ENCODE measurements at places on chromosomes 4 and X. TPM values are rescaled to one million over a fixed set of nuclear protein-coding genes. Genes with fewer than 3 reads are reported as not detected.

GRCh38 chr4:109729718-109730618, at the start of gene PLA2G12A:
PLA2G12A (minus strand) TSS chr4:109730070; CDS start chr4:109729809, 261 bp downstream.
- peak; percentile 91 for DNase-seq

DNA sequence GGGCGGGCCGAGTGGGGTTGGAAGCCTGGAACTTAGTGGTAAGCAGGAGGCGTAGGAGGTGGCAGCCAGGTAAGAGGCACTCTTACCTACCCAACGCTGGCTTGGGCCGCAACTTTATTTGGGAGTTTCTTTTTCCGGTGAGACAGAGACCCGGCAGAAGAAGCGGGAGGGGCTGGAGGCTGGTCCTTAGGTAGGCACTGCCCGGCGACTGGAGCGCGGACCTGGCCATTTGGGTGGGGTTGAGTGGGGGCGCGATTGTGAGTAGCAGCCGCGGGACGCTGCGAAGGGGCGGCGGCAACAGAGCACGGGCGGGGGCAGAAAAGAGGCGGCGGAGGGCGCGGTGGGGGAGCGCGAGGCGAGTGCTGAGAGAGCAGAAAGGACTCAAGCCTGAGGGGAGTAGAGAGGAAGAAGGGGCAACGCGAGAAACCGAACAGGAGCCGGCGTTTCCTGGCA, 334 bp upstream of the POU4F2 start:
- DNase-seq: no peak

DNA sequence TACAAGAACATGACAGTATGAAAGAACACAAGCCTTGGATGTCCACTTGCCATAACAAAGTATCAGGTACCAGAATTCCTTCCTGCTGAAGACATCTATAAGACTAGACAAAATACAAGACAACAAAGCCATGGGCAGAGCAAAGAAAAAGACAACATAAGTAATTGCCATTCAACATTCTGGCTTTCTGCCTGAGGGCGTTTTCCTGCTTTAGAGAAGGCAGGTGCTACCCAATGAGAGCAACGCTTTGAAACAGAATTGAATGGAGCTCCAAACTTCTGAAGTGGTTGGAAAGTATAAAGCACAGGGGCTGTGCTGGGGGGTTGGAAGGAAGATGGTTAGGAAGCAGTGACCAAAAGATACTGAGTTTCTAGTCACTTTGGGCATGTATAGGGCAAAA, 30.1 kb downstream of the PDE5A start:
- no peak for DNase-seq

DNA sequence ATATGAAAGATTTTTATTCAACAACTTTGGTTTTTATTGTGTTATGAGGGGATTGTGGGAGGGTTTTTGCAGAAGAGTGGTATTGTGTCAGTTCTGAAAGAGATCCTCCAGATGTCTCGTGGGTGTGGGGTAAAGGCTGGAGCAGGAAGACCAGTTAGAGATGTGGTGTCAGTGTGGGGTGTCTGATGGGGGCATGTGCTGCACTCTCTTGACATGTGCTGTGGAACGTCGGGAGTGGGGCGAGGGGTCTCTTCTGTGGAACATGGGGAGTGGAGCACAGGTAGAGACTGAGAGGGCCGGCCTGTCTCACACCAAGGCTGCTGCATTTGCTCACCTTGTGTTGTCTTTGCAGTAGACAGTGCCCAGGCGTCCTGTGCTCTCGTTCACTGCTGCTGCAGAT, 37.6 kb downstream of the FAM193A start:
- DNase-seq: no peak

- DNase-seq: no peak
Measured at GRCh38 chr4:55336138-55337034, 9.7 kb upstream of the SRD5A3 start.

DNA sequence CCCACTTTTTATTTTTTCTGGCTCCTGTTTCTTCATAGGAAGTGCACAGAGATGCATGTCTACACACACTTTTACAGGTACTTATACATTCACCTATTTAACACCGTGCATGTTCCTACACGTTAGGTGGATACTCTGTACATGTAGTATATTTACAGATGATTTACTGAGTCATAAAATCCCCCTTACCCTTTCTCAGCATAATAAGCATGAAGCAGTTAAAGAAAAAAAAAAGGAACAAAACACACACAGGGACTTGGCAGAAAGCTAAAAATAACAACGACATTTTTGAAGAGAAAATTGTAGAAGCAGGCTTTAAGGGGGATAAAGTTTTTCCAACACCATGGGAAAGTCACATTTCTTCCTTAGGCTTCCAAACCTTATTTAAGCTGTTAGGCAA, 96.4 kb upstream of the IQCM start:
- no peak for DNase-seq

DNA sequence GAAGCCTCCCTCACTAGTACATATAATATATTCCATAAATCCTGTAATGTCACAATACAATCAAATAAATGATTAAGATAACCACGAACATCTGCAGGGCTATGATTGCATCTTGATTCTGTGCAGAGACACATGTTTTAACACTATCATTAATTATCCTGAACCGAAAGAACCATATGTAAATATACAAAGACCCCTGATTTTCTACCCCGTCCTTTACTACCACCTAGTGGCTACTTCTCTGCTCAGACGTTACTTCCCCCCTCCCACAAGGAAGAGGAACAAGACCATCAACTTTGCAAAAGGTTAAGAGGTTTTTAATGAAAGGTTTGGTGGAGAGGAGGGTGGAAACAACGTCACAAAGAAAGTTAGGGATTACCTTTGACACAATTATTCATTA, 134.0 kb downstream of the COL4A6 start:
- no peak for DNase-seq

DNA sequence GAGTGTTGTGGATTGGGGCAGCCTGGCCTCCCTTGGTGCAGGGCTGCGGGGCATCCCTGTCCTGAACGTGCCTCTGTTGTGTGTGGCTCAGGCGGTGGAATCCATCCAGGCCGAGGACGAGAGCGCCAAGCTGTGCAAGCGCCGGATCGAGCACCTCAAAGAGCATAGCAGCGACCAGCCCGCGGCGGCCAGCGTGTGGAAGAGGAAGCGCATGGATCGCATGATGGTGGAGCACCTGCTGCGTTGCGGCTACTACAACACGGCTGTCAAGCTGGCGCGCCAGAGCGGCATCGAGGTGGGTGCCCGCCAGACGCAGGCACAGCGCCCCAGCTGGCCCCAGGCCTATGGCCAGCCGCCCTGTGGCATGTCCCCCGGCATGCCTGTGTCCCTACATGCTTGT, 25.6 kb downstream of the MAEA start:
- DNase-seq: no peak

DNA sequence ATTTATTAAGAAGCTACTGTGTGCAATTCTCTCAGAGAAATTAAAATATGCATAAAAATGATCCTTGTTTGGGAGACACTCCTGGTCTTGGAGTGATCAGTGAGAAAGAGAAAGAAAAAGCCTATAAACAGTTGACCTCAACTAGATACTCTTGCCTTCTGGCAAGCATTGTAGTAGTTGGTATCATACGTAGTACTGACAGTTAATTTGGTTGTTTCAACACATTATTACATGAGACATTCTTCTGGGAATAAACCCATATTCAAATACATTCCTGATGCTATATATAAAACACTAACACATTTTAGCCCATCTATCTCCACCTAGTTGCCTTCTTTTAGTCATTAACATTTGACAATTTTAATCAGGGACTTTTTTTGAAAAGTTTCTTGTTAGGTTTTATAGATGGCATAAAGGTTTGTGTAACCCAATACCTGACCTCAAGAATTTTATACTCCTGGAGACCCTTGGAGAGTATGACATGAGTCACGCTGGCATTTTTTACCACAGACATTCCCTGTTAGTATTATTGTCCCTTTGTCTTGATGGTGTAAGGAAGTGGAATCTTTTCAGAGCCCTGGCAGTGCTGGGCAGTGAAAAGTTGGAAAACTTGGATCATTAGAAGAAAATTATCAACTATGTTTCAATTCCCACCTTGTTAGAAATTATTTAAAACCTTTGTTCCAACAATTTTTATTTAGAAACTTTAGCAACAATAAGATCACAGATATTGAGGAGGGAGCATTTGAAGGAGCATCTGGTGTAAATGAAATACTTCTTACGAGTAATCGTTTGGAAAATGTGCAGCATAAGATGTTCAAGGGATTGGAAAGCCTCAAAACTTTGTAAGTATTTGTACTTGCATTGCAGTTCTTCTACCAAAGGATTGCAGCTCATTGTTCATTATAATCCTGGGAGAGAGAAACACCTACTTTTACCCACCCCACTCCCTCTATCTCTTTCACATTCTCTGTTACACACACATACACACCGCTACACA, 167.1 kb upstream of the PACRGL start:
- no peak for DNase-seq

GRCh38 chr4:101807351-101807750, 16.8 kb downstream of the BANK1 start:
- no peak for DNase-seq

DNA sequence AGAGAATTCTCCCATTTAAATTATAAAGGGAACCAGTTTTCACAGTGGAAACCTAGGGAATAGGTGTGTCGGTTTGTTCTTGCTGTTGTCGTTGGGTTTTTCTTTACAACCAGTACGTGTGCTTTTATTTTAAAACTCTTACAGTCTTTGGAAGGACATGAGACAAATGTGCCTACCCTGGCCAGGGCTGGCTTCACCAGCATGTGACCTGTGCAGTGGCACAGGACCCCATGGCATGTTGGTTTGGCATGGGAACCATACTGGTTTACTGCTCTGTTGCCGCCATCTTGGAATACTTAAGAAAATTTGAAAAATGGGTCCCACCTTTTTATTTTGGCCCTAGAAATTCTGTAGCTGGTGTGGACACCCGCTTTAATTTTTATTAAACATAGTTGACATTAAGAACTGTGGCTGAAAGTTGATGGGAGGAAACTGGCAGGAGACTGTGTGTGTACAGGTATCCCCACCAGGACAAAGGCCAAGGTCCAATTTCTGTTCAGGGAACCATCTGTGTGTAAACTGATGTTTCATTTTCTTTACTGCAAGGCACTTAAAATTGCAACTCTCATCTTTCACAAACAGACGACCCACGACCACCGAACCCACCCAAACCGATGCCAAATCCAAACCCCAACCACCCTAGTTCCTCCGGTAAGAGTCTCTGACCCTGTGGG, 28.8 kb downstream of the CD99 start:
- no peak for DNase-seq

- no peak for DNase-seq
Measured at GRCh38 chr4:94448815-94449375, 2.8 kb upstream of the PDLIM5 start.

DNA sequence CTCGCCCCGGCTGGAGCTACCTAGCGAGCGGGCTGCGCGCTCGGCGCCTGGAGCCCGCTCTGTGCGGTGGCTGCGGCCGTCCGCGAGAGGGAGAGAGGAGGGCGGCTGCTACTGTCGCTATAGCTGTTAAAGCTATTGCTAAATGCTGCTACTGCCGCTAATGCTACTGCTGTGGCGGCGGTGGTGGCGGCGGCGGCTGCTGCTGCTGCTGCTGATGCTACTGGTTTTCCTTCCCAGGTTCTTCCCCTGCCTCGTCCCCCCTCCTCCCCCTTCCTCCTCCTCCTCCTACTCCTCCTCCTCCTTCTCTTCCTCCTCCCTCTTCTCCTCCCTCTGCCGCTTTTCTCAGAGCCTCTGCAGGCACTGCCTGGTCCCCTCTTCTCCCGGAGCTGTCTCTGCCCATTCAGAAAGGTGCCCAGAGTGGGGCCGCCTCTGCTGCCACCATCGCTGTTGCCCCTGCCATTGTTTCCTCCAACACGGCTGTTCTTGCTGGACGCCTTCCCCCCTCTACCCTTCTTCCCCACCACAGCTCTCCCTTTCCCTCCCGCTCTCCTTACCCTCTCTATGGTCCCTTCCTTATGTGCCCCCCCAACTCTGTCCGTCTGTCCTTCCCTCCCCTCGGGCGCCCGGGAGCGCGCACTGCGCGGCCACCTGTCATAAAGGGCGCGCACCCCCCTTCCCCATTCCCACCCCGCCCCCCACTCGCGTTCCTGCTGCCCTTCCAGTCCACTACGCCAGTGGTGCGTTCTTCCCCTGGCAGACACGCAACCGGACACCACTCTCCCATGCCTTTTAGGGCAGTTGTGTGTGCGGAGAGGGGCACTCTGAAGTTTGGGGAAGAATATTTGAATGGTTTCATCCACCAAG, at the start of gene NEXMIF:
Gene NEXMIF, minus strand, starts transcription at position 228 of the 864 bp plus-strand sequence.
- peak; percentile 8 for DNase-seq

- peak; percentile 72 for DNase-seq
Measured at GRCh38 chr4:182917182-182918043, at the start of gene DCTD. DCTD (minus strand) TSS chr4:182917386; CDS start chr4:182915568, 1,818 bp downstream.

- DNase-seq: no peak
Measured at GRCh38 chr4:80462621-80463091, 127.1 kb downstream of the CFAP299 start.

- DNase-seq: no peak
Measured at GRCh38 chr4:182179751-182180150, 63.5 kb upstream of the TENM3 start.

DNA sequence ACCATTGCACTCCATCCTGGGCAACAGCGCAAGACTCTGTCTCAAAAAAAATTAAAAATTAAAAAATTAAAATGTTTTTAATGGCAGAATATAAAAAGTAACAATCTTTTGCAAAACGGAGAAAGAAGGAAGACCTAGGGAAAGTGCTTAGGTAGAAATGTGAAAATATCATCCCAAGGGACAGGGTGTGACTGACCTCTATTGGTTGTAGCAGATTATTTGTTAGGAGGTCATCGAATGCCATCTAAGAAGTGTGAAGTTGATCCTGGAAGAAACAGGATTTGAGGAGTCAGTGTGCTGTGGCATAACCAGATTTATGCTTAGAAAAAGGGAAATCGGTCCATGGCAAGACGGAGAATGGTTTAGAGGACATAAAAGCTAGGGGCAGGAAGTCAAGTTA, 18.1 kb upstream of the C4orf36 start:
- no peak for DNase-seq

DNA sequence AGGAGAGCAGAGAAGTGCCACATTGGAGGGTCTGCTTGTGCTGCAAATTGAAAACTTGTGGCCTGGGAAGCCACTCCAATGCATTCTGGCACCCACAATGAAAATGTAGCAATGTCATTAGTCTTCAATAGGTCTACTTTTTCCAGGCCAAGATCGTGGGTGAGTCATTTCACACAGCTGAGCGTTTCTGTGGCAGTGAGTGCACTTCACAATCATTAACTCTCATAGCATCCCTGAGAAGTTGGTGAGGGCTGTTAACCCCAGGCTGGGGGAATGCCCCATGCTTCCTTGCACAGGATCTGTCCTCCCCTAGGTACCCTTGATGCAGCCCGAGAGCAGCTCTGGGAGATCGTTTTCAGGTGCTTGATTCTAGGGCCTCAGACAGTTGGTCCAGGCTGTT, 196.8 kb upstream of the ATP6AP2 start:
- DNase-seq: no peak

The UGT2B11 gene
- not detected for total RNA-seq

The PAGE4 gene
- 0.82 TPM for total RNA-seq

The DGAT2L6 gene
- not detected for total RNA-seq

The RASGEF1B gene
- total RNA-seq: 6.9 TPM

The CT45A2 gene
- not detected for total RNA-seq

The ADH4 gene
- total RNA-seq: 0.18 TPM

The CT45A6 gene
- not detected for total RNA-seq

All from WTC11 (cell line).